SHP77 (cell line): ENCODE measurements at places on chromosomes 16 and 17.

GRCh38 chr16:11429823-11430222 is 84.6 kb downstream of the RMI2 start:
- DNase-seq, result no peak

GRCh38 chr17:10392880-10393279 is 20.1 kb upstream of the MYH13 start:
- no peak for DNase-seq

DNA sequence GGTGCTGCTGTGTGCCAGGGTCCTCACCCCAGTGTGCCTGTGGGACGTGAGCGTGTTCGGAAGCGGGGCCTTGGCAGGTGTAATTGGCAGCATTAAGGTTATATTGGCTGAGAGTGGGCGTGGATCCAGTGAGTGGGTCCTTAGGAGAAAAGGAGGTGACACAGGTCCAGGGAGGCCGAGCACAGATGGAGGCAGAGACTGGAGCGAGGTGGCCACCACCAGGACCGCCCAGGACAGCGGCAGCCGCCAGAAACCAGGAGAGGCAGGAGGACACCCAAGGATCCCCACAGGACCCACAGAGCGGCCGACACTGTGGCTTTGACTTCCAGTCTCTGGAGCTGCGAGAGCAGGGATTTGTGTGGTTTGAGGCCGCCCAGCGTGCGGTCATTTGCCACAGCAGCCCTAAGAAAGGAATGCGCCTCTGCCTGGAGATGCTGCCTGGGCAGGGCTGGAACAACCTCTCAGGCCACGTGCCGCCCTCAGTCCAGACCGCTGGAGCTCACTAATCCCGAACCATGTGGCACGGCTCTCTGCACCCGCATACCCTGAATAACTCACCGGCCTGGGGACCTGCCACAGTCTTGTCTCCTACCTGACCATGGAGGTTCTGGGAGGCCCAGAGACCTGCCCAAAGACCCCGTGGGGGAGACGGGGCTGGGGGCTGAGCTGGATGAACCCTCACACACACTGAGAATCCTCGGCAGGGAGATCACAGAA is 45.4 kb downstream of the SOX8 start:
- no peak for DNase-seq

DNA sequence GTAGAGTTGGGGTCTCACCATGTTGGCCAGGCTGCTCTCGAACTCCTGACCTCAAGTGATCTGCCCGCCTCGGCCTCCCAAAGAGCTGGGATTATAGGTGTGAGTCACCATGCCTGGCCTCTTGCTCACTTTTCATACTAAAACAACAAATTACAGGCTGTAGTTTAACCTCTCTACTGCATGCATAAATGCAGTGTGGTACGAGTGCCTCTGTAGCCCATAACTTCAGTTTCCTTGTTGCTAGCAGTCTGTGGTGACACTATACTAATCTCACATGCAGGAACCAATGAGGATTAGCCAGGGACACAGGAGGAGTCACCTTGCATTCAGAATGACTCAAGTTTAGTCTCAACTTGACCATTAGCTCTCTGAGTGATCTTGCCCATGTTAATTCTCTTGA is 20.1 kb downstream of the HMOX2 start:
- DNase-seq, result no peak

GRCh38 chr17:31457391-31458234 is 66.1 kb downstream of the RAB11FIP4 start:
- DNase-seq, result no peak

DNA sequence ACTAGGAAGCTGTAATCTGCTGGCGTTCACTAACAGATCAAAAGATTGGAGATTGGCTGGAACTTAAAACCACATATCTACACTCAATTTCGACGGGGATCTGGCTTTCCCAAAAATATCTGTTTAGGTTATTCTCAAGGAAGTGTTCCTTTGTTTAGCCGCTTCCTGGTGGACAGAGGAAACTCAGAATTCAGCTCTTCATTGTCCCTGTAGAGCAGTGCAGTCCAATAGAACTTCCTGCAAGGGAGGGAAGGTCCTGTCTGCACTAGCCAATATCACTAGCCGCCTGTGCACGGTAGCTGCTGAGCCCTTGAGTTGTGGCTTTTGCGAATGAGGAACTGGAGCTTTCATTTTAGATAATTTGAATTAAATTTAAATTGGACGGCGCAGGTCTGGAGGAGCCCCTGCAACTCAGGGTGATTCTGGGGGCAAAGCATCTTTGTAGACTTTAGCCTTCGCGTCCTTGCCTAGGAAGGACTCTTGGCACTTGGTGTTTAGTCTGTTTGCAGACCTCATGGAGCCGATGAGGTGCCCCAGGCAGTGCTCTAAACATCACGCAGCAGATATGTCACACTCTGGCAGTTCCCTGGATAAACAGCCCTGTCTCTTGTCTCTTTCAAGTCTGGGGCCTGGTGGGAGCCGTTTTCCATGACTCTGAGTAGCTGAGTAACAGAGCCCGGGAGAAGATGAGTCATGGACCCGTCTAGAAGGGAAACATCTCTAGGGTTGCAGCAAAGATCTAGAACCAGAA is 122.2 kb downstream of the CCDC182 start:
- no peak for DNase-seq

DNA sequence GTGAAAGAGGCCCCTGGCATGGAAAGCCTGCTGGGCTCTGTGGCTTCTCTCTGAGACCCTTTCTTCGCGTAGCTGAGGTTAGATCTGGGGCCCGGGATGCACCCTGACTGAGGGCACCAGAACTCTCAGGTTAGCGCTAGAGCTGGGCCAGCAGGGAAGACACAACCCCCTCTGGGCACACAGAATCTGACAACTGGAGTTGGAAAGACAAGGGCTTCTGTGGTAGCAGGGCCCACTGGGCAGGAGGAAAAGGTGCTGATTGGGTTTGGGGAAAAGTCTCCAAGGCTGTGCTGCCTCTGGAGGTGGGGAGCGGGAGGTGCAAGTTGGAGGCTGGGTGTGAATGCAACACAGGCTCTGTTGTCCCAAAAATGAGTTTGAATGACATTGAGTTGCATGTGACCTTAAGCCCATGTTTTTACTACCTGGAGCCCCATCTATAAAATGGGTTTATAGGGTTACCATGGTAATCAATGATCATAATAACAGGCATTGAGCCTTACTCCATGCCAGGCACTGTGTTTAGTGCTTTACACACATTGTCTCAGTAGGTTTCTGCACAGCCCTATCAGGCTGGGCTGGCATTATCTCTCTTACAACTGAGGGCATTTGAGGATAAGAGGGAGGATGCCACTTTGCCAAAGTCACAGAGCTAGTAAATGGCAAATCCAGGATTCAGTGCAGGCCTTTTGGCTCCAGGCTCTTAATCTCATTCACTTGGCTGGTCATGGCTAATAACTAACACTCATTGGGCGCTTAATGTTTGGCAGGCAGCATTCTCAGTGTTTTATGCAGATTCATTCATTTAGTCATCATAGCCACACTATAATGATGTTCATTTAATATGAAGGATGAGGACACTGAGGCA is 9.5 kb upstream of the IGFBP4 start:
- DNase-seq, result no peak

GRCh38 chr17:57045868-57046704 is 39.0 kb upstream of the AKAP1 start:
- no peak for DNase-seq

DNA sequence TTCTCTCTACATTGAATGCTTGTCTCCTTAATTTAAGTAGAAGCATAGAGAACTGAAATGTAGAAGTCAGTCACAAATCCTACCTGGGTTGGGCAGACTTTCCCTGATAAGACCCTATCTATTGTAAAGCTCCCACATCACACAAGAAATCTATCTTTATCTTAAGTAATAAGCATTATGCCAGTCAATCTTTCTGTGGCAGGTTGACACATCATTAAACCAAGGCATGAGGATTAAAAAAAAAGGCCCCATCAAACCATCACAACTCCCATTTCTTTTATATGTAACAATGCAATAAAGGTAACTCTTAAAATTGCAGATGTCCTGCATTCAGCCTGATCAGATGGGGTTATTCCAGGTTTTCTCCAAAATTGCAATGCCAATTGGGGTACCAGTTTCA is 311.8 kb downstream of the TOX3 start:
- no peak for DNase-seq

DNA sequence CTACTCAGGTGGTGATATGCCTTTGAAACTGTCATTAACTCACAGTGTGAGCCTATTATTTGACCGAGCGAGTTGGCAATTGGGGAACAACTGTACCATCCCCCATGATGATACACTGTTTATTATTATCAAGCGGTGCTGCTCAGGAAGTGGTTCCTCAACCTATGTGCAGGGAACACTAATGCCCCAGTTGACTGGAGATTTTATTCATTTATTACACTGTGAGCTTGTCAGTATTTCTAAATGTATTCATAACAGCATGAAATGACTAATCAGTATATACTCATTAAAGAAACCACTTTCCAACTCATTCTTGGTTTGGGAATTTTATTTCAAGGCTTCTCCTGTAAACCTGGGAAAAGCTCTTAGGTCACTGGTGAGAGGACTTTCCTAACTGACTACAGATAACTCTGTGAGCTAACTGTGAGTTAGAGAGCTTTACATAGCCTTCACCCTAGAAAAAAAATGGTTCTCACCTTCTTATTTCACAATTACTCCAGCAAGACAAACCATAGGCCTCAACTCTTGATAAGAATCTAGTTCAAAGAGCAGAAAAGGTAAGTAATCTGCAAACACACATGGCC is 42.4 kb downstream of the NXPH3 start:
- DNase-seq, result no peak

- DNase-seq, result no peak
Measured at GRCh38 chr16:17561056-17561455, 90.3 kb upstream of the XYLT1 start.

- no peak for DNase-seq
Measured at GRCh38 chr17:18968345-18968744, 16.4 kb downstream of the SLC5A10 start.

GRCh38 chr17:50177476-50177875 is 11.7 kb downstream of the SGCA start:
- no peak for DNase-seq

DNA sequence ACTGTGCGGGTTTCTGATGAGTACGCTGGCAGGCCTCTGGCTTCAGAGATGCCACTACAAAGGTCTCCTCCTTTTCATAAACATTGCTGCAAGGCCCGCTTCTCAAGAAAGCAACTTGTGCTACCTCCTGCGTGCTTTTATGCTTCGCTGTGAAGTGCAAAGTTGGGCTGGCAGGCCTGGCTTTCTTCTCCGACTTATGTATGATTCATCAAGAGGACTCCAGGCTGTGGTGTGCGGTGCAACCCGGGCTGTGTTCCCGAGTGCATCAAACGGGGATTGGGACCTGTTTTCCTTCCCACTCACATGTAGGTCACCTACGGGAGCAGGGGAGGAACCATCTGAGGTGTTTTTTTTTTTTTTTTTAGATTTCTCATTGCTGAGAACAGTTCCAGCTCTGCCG is 534.1 kb downstream of the WWOX start:
- no peak for DNase-seq

- DNase-seq, result peak; percentile 84
Measured at GRCh38 chr17:5237541-5238016, 2.9 kb upstream of the SCIMP start.
